ENCODE measurements at places on chromosomes 2 and 18.

DNA sequence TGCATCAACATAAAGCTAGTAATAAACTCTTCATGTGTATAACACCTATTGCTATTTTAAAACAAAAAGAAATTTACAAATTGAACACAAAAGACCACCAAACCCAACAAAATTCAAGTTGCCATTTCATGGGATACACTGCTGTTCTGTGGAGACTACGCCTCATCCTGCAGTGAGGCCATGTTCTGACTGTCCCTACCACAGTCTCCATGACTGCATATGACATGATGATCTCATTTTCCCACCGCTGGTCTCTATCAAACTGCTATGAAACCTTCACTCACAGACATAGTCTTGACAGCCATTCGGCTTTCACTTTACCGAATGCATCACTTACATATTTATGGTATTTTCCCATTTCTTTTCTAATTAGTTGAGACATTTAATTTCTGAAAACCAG is 21.2 kb upstream of the VWA3B start:
- DNase-seq, result no peak

- DNase-seq, result no peak
These were observed 1.7 kb downstream of the TRAF3IP1 start for GRCh38 chr2:238322001-238322411.

DNA sequence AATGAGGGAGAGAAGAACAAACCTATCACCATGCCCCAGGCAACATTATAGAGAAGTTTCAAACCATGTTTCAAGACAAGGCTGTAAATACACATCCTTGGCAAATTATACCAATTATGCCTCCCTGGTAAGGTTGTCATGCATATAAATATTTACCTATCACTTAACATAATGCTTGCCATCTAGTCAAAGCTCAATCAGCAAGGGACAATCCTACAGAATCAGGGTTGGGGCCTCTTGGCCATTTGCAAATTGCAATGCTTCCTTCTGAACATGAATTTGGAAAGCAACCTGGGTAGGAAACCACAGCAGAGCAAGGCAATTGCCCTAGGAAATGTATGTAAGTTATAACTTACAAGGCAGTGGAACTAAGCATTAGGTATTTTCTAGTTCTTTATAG is 907.2 kb upstream of the CDH2 start:
- DNase-seq, result no peak

DNA sequence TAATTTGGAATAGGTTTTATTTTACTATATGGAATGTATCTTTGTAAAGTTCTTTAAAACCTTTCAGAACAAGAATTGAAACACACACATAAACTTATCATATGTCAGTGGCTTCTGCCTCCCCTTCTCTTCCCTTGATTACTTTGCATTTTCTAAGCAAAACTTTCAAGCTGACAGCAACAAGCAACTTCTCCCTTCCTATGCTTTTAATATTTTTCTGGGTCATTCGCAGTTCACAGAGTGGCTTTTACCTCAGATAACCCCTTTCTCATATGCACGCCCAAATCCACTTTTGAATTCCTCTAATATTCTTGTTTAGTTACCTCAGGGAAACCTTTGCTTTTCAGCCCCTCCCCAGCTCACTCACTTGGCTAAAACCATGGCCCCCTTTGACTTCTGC is 36.7 kb upstream of the CDC42EP3 start:
- DNase-seq, result no peak

DNA sequence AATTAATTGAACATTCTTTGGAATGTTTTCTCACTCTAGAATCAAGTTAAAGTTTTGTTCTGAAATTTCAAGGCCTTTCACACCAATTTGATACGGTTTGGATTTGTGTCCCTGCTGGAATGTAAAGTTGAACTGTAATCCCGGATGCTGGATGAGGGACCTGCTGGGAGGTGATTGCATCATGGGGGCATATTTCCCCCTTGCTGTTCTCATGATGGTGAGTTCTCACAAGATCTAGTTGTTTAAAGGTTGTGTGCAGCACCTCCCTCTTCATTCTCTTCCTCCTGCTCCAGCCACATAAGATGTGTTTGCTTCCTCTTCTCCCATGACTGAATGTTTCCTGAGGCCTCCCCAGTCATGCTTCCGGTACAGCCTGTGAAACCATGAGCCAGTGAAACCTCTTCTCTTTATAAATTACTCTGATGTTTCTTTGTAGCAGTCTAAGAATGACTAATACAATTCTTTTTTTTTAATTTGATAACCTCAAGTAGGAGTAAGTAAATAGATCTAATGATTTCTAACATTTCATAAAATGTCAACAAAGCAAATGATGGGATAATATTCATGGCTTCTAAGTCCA is 144.2 kb upstream of the CDH7 start:
- no peak for DNase-seq

DNA sequence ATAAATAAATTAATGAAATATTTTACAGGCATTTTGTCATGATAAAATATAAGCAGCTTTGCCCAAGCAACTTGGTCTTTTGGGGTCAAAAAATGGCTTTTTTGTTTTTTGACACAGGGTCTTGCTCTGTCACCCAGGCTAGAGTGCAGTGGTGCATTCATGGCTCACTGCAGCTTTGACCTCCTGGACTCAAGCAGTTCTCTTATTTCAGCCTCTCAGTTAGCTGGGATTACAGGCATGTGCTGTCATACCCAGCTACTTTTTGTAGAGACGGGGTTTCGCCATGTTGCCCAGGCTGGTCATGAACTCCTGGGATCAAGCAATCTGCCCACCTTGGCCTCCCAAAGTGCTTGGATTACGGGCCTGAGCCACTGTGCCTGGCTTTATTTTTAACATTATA is 51.0 kb downstream of the ABI2 start:
- no peak for DNase-seq

DNA sequence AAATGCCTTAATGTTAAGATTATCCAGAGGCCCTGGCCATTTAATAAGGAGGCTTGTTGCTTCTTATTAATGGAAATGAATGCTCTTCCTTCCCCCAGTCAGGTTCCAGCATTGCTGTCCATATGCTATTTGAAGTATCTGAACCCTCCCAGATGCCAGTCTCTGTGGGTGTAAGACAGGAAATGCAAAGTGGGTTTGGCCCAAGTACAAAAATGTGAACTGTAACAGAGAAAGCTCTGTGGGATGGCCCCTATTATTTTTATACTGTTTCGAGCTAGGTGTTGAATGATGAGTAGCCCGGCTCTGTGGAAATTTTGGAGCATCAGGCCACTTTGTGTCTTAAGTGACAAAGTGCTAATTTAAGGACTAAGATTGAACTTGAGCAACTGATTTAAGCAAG is 141.0 kb downstream of the UXS1 start:
- DNase-seq, result peak; percentile 22

- no peak for DNase-seq
These were observed 421.7 kb downstream of the RNF144A start for GRCh38 chr2:7338961-7339360.

DNA sequence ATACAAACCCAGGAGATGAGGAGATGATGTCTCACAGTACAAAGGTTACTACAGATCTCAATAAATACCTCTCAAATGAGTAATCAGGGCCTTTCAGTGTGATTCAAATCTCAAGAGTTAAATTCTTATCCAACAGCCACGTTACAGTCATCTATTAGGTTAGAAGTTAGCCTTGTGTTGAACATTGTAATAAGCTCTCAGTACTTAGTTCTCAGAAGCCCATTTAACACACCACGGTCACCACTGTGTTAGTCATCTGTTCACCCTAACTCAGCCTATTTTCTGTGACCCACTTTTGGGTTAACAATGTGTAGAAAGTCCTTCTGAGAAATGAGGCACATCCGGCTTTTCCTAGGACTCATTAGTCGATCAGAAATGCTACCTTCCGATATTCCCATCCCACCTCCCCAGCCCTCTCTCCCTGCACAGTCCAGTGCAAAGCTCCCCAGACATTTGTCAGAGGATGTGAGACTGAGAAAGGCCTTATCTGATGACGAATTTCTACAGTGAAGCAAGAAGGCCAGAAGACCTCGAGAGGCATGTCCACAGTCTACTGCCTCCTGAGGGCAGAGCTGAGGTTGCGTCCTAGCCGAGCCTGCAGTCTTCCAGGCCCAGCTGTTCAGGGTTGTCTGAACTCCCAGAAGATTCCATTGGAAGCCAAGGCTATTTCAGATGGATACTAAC is 92.6 kb downstream of the ACTR2 start:
- DNase-seq, result peak; percentile 83

DNA sequence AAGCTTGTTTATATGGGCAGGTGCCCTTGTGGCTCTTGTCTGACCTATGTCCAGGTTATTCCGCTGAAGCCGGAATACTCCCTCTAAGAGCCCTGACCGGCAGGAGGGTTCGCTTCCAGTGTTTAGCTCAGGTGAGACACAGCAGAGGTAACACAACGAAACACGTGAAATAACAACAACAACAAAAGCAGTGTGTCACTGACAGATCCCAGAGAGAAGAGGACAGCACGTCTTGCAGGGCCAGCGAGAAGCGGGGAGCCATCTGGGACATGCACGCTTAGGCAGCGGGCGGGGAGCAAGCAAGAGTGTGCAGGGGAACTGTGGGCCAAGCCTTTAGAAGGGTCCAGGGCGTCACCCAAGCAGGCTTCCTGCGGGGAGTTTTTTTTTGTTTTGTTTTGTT is 17.1 kb upstream of the ZDBF2 start:
- no peak for DNase-seq

- DNase-seq, result peak; percentile 14
These were observed 552 bp downstream of the CNPPD1 start for GRCh38 chr2:219175928-219176817.

Data from fibroblast of gingiva (primary cell).